ENCODE measurements at places on chromosomes 11 and 22.

GRCh38 chr11:20353829-20354434 is 9.6 kb upstream of the HTATIP2 start:
- no peak for DNase-seq

- DNase-seq: no peak
These were observed 39.0 kb downstream of the OTOG start for GRCh38 chr11:17585911-17586695.

- DNase-seq: no peak
These were observed 14.0 kb downstream of the CAPN5 start for GRCh38 chr11:77080643-77081210.

DNA sequence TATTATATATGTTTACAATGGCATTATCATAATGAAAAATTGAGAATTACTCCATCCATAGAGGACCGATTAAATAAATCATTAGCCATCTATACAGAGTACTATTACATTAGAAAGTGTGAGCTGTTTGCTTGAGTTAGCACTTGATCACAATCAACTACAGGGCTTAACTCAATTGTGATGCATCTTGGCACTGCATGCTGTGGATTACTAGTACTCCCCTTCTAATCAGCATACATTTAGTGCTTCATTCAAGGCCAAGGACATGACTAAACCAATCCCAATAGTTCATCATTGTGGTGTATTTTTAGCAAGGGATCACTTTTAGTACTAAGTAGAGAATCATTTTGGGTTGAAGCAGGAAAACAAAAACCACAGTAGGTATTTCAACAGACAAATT is 23.5 kb upstream of the ARHGAP42 start:
- no peak for DNase-seq

GRCh38 chr11:128311742-128312719 is 275.3 kb downstream of the ETS1 start:
- DNase-seq: no peak

GRCh38 chr11:28269586-28269985 is 161.4 kb downstream of the METTL15 start:
- no peak for DNase-seq

GRCh38 chr11:85762226-85762625 is 48.7 kb downstream of the SYTL2 start:
- DNase-seq: no peak

- peak; percentile 78 for DNase-seq
These were observed 9.4 kb downstream of the UEVLD start for GRCh38 chr11:18578975-18579598.

DNA sequence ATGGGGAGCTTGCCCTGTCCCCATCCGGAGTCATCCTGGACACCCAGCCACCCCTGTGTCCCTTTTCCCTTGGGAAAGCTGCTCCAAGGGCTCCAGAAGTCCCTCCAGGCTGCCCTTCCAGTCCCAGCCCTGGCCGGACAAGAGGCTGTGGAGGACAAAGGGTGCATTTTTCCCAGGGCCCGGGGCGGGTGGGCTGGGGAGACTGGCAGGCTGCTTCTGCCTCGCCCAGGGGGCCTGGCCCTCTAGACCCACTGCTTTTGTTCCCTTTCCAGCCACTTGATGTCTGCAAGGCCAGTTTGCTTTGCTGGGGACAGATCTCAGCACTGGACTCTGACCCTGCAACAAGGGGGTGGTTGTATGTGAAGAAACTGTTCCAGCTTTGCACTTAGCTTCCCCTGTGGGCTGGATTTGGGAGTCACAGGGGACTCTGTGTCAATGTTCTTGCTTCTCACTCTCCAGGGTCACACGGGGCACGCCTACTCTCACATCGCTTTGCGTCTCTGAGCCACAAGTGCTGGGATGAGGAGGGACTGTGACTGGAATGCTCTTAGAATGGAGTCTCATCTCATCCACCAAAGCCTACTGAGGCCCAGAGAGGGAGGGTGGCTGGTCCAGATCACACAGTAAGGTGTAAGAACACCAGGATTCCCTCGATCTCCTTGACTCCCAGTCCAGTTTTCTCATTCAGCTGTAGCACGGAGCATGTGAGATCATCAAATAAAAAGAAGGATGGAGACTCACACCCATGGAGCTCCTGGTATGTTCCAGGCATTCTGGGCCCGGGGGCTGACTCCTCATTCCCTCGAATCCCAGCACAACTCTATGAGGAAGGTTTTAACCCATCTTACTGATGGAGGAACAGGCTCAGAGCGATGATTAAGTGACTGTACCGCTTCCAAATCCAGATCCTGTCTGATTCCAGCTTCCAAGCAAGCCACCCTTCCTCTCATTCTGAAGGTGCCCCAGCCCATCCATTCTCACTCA is 59.9 kb downstream of the FBXO7 start:
- DNase-seq: no peak

DNA sequence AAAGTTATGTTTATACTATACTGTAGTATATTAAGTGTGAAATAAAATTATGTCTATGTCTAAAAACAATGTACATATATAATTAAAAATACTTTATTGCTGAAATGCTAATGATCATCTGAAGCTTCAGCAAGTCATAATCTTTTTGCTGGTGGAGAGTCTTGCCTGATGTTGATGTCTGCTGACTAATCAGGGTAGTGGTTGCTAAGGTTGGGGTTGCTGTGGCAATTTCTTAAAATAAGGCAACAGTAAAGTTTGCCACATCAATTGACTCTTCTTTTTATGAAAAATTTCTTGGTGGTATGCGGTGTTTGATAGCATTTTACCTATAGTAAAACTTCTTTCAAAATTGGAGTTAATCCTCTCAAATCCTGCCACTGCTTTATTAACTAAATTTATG is 21.4 kb downstream of the INSC start:
- DNase-seq: no peak
